ENCODE measurements at places on chromosomes 7 and 10. TPM values are rescaled to one million over a fixed set of nuclear protein-coding genes. Genes with fewer than 3 reads are reported as not detected.
A peak's percentile ranks its signal among the peaks of the same experiment; 100 is the strongest.

DNA sequence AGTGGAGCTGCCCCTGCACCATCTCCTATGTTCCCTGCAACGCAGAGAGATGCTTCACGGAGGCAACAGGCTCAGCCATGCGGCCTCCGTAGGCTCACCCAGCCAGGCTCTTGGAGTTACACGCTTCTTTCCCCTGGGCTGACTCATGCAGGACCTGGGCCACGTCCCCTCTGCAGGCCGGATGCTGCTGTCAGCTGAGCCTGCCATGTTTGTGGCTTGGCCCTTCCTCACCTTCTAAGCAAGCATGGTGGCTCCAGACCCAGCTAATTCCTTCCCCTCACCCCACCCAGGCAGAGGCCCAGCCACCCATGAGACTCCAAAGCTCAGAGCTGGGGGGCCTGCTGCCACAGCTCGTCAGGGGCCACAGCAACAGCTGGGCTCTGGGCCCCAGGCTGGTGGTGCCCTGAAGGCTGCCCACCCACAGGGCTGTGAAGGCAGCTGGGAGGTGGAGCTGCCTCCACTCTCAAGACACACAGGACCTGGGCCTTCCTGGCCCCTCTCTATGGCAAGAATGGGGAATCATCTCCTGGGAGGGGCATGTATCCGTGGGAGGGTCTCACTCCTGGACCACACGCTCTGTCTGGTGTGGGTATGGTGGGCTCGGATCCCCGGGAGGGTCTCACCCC is 219.6 kb downstream of the ELFN1 start:
- no peaks in the 10 kb centered on the region for H3K4me1 ChIP-seq
- H3K27me3 ChIP-seq, result no peaks in the 10 kb centered on the region
- DNase-seq, result no peak
- H3K36me3 ChIP-seq, result no peaks in the 10 kb centered on the region
- no peak overlapping the region for H3K4me3 ChIP-seq
- no peak overlapping the region for H3K27ac ChIP-seq

DNA sequence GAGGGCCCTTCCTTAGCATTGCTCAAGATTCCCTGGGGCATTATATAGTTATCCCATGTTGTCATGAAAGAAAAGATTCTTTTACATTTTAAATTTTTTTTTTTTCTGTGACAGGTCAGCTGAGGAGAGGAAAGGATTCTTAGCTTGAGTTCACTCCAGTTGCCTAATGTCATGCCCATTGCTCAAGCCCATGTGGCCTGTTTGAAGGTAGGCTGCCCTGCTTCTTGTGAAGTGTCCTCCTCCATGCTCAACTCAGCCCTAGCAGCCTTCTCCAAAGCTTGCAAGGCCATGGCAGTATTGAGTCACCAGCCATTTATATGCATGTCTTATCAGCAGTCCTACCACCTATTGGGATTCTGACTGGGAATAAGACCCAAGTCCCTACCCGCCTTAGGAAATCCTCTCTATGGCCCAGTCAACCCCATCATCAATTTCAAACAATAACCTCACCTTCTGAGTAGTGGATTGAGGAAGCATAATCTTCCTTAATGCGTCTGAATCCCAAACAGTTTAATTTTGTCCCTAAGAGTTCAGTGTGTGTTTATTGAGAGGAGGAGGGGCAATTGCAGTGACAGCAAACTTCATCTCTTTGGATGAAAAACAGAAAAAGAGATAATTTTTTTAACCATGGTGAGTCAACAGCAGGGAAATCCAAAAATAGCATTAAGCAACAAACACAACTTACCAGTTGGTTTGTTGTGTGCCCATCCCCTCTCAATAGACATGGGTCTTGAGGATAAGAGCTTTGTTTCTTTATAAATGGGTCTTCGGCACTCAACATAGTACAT is 38.6 kb upstream of the WASL start:
- H3K27me3 ChIP-seq, result no peaks in the 10 kb centered on the region
- DNase-seq, result no peak
- no peaks in the 10 kb centered on the region for H3K4me1 ChIP-seq
- no peaks in the 10 kb centered on the region for H3K36me3 ChIP-seq
- H3K27ac ChIP-seq, result no peak overlapping the region

DNA sequence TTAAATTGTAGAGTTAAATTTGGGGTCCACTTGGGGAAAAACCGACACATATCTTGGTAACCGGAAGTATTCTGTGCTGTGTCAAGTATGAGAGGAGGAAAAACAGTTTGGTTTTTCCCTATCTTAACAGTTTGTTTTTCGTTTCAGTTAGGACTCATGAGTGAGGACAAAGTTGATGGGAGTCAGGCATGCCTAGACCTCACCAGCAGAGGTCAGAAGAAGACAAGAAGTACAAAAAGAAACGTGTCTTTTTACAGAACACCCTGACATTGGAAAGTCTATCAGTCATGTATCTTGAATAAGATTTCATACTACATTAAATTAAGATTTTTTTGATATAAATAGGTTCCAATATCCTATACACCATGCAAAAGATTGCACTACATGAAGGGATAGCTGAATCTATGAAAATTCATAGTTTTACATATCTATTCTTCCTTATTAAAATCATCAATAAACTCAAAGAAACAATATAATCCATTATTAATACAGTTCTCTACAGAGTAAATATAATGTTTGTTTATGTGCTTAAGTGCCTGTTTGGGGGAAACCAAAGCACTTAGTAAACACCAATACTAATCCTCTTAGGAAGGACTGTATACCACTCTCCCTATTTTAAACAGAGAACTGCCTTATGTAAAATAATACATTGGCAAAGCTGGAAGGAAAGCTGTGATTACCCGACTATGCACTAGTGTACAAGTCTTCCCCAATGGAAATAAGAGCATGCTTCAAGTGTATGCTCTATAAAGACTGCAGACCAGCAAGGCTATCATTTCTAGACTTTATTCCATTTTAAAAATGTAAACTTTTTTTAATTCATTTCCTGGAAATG is 95.6 kb downstream of the USP6NL start:
- H3K27me3 ChIP-seq, result no peaks in the 10 kb centered on the region
- DNase-seq, result peak; percentile 71
- no peaks in the 10 kb centered on the region for H3K36me3 ChIP-seq

GRCh38 chr7:46854958-46855473 is 726.9 kb downstream of the TNS3 start:
- no peak overlapping the region for H3K27ac ChIP-seq
- DNase-seq, result no peak
- no peak overlapping the region for H3K4me3 ChIP-seq
- no peaks in the 10 kb centered on the region for H3K36me3 ChIP-seq
- no peaks in the 10 kb centered on the region for H3K4me1 ChIP-seq

GRCh38 chr7:12694817-12695216 is 7.4 kb downstream of the ARL4A start:
- H3K4me1 ChIP-seq, result no peaks in the 10 kb centered on the region
- H3K27ac ChIP-seq, result no peak overlapping the region
- no peaks in the 10 kb centered on the region for H3K27me3 ChIP-seq
- no peak overlapping the region for H3K4me3 ChIP-seq
- H3K36me3 ChIP-seq, result no peaks in the 10 kb centered on the region
- no peak for DNase-seq

- no peak overlapping the region for H3K4me3 ChIP-seq
- no peaks in the 10 kb centered on the region for H3K36me3 ChIP-seq
These were observed 109.3 kb upstream of the TCERG1L start for GRCh38 chr10:131420867-131421266.

- peak overlapping the region; percentile 92 for H3K27ac ChIP-seq
- no peaks in the 10 kb centered on the region for H3K27me3 ChIP-seq
- no peaks in the 10 kb centered on the region for H3K36me3 ChIP-seq
- DNase-seq, result no peak
These were observed 796 bp downstream of the CDK14 start for GRCh38 chr7:90596671-90597562.

The GNGT1 gene
- total RNA-seq, result not detected

- H3K4me3 ChIP-seq, result no peak overlapping the region
- no peaks in the 10 kb centered on the region for H3K36me3 ChIP-seq
- peaks cover 14% of the 10 kb centered on the region for H3K4me1 ChIP-seq
- H3K27ac ChIP-seq, result no peak overlapping the region
- DNase-seq, result no peak
These were observed 250.2 kb downstream of the ELFN1 start for GRCh38 chr7:1920266-1920681.

GRCh38 chr7:149683181-149683580 is 90.2 kb downstream of the ZNF467 start:
- H3K36me3 ChIP-seq, result no peaks in the 10 kb centered on the region
- no peaks in the 10 kb centered on the region for H3K27me3 ChIP-seq
- DNase-seq, result no peak
- H3K4me3 ChIP-seq, result no peak overlapping the region
- no peaks in the 10 kb centered on the region for H3K4me1 ChIP-seq

- H3K4me3 ChIP-seq, result no peak overlapping the region
- H3K27me3 ChIP-seq, result no peaks in the 10 kb centered on the region
- no peak for DNase-seq
- peaks cover 66% of the 10 kb centered on the region for H3K4me1 ChIP-seq
- peaks cover 75% of the 10 kb centered on the region for H3K36me3 ChIP-seq
These were observed 8.0 kb downstream of the KLF6 start for GRCh38 chr10:3776796-3777571.

GRCh38 chr10:89345367-89346000 is 17.7 kb downstream of the IFIT3 start:
- no peaks in the 10 kb centered on the region for H3K36me3 ChIP-seq
- H3K4me3 ChIP-seq, result no peak overlapping the region
- H3K27ac ChIP-seq, result no peak overlapping the region
- no peaks in the 10 kb centered on the region for H3K27me3 ChIP-seq
- H3K4me1 ChIP-seq, result peaks cover 40% of the 10 kb centered on the region

The GHRHR gene
- not detected for total RNA-seq

- no peaks in the 10 kb centered on the region for H3K4me1 ChIP-seq
- H3K36me3 ChIP-seq, result no peaks in the 10 kb centered on the region
- H3K4me3 ChIP-seq, result no peak overlapping the region
- no peak for DNase-seq
These were observed 183.7 kb upstream of the FEZF1 start for GRCh38 chr7:122488241-122488640.

The SEMA3D gene
- 12.7 TPM for total RNA-seq

DNA sequence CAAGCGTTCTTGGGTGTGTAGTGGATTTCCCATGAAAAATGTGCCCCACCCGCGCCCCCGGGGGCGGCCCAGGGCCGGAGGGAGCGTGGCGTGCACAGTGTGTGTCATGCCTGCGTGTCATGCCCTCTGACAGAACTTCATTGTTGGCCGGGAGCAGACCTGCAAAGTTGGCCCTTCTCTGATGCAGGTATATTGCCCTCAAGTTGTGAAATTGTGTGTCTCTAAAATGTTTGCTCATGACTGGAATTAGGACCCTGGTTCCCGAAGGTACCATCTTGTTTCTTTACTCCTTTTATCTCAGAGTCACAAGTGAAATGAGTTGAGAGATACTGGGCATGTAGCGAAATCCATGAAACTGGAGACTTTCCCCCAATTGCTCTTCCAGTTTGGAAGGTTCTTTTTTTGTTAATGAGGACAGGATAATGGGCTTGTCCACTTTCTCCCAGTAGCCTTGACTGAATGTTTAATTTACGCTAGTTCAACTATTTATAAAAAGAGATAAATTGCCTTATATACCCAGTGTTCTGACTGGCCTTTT is 26.2 kb downstream of the ADK start:
- H3K27me3 ChIP-seq, result no peaks in the 10 kb centered on the region
- DNase-seq, result no peak
- H3K4me1 ChIP-seq, result no peaks in the 10 kb centered on the region
- H3K27ac ChIP-seq, result peak overlapping the region; percentile 91

The C10orf53 gene
- not detected for total RNA-seq
